ENCODE measurements at places on chromosomes 7 and 10.

DNA sequence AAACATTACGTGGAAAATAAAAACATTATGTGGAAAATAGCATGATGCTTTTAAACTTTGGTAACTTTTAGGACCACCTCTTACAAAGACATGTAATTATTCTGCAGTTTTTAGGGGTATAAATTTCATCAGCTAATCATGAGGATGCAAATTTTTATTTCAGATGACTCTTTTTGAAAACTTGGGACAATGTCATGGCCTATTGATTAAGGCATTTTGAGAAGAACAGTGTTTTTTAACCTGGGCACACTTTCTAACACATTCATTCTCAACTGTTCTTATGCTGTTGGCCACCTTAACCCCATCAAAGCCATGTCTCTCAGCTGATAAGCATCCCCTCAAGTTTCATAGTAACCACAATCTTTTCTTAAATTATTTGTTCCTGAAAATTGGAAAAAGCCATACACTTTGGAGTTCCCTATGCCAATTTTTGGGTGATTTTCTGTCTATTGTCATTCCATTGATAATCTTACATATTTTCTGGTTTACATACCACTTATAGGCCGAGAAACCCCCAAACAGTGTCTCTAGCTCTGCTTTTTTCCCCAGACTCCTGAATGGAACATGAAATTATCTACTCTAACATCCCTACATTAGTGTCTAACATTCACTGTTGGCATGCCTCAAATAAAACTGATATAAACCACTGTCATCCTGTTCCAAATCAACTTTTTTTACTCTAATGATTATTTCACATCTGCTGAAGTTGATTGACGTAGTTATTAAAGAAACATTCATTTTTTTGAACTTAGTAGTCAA, 14.6 kb downstream of the AKR1C3 start:
- DNase-seq, result no peak

DNA sequence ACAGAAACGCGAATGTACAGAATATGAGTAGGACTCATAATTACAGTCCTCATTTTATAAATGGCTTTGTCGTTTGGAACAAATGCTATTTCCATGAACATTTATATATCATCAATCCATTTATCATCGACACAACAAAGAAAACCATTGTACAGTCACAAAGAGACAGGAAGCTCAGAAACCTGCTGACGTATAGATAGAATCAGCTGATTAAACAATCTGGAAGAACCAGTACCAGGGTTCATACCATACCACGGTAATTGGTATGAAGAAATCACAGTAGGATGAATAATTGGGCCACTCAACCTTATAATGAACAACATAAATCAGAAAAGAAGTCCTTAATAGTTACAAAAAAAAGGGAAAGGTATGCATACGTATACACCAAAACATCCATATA, 295.0 kb downstream of the PARD3 start:
- DNase-seq, result no peak

- DNase-seq, result no peak
Observed at GRCh38 chr7:137682596-137682995, 164.2 kb downstream of the DGKI start.

- DNase-seq, result no peak
Observed at GRCh38 chr7:148330124-148330818, 260.3 kb upstream of the C7orf33 start.

GRCh38 chr7:77409739-77410547, 6.2 kb downstream of the GSAP start:
- no peak for DNase-seq

All from mesendoderm (in vitro differentiated cells).